ENCODE measurements at places on chromosomes 4 and X.

DNA sequence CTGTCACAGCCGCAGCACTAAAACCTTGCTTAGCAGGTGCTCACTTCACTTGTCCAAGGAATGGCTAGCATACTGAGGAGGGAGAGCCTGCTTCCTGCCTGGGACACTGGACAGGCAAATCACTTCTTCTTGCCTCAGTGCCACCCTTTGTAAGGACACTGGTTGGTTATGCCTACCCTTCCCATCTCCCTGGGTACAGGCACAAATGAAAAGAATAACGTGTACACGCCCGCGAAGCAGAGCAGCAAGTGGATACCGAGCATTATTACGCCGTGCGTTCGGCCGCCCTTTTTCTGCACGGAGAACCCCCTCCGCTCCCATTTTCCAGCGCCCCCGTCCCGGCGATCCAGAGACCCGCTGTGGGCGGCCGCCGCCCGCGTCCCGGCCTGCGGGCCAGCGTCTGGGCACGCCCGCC is 338 bp upstream of the KLHL2 start:
- no peak for DNase-seq

DNA sequence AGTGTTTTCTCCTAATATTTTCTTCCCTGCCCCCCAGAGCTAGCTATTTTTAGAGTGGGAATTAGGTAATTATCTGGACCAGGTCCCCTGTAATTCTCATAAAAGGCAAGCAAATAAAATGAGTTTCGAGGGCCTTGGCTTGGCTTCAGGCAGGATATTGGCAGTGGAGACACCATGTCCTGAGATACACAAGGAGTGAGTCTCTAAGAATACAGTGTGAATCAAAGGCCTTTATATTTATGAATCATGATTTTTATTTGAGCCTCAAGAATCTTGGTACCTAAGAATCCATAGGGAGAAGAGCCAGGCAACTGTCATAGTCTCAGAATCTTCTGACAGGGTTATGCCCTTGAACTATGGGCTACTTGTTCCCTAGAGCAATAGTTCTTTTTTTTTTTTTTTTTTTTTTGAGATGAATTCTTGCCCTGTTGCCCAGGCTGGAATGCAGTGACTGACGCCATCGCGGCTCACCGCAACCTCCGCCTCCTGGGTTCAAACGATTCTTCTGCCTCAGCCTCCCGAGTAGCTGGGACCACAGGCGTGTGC is 205.4 kb downstream of the LDB2 start:
- no peak for DNase-seq

DNA sequence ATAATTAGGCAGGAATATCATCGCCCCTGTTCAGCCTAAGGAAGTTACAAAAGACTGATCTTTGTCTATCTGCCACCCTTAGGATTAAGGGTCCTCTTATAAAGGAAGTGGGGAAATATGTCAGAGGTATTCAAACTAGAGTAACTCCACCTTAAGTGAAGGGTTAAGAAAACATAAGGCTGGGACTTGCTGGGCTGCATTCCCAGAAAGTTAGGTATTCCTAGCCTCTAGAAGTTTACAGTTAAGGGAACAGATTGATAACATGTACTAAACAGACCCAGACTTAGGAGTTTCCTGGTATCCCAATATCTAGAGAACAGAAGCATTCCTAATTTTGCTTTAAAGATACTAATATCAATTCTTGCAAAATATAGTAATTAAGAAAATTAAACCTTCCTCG is 6.0 kb downstream of the CXCL2 start:
- DNase-seq = no peak

GRCh38 chr4:186787536-186787935 is 63.9 kb upstream of the FAT1 start:
- no peak for DNase-seq

DNA sequence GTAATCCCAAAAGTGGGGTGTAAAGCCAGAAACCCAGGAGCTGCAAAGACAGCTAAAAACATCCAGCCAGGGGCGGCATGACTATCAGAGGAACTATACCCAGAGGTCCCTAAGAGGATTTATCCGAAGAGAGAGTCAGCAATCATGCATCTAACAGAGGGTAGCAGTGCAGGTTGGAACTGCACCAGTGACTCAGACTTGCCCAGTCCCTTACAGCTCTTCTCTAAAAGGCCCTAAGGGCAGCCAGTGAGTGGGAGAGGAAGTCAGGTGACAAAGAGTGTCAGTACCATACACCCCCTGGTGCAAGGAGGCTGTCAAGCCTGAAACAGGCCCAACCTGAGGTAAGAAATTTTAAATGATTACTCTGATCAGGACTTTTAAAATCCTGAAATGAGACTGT is 88.1 kb downstream of the CAMK2D start:
- no peak for DNase-seq

DNA sequence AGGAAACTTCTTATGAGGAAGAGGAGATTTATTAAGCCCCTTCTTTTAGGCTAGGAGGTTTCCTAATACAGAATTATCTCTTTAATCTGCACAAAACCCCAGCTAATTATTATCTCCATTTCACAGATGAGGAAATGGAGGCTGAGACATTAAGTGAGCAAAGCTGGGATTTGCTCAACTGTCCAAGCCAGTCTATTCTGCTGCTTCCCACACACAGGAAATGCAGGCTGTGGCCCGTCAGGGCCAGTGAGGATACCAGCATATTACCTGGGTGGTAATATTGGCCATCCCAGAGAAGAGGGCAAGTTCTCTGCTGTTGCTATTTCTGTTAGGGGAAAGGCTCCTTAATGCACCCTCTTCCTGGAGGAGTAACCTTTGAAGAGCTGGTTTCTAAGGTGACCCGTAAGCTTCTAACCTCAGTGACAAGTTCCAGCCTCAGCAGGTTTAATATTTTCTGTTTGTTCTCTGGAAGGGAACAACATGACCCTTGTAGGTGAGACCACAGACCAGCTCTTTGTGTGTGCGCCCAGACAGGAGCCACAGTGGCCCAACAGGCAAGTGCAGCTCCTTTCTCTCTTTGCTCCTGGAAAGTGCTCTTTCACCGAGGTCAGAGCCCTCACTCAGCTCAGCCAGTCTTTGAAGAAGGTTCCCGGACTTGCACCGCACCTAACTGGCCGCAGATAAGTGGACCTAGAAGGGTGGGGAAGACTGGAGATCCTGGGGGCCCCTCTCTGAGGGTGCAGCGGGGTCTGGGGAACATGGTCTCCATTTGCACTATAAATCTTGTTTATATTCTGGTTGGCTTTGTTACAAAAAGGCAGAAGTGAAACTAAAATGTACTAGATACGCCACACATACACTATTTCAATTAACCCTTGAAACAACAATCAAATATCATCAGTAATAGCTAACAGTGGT is 35.5 kb downstream of the TBC1D9 start:
- DNase-seq = peak; percentile 47

- peak; percentile 93 for DNase-seq
Measured at GRCh38 chr4:75514131-75514948, at the start of the genes RCHY1 and THAP6. RCHY1 (minus strand) TSS chr4:75514403; CDS start chr4:75514286, 117 bp downstream. THAP6 (plus strand) TSS chr4:75514473; CDS start chr4:75515453, 980 bp downstream.

DNA sequence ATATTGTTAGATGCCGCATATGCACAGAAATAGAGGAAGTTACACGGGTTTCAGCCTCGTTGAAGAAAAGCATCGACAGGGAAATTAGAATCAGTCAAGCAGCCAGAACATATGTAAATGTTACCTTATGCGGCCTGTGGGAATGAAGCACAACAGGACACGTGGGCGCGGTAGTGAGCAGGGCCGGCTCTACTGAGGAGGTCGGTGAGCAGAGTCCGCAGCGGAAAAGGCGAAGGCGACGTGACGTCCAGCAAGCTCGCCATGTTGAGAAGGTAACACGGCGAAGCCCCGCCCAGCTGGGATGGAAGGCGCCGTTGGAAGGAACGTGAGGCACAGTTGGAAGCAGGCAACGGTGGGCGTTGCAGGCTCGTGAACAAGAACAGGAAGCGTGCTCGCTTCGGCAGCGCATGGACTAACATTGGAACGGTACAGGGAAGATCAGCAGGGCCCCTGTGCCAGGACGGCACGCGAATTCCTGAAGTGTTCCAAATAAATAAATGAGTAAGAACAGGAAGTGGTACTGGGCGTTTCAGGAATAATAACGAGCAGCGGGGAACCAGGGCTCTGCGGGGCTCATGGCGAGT is 54.6 kb downstream of the MTNR1A start:
- DNase-seq = no peak

DNA sequence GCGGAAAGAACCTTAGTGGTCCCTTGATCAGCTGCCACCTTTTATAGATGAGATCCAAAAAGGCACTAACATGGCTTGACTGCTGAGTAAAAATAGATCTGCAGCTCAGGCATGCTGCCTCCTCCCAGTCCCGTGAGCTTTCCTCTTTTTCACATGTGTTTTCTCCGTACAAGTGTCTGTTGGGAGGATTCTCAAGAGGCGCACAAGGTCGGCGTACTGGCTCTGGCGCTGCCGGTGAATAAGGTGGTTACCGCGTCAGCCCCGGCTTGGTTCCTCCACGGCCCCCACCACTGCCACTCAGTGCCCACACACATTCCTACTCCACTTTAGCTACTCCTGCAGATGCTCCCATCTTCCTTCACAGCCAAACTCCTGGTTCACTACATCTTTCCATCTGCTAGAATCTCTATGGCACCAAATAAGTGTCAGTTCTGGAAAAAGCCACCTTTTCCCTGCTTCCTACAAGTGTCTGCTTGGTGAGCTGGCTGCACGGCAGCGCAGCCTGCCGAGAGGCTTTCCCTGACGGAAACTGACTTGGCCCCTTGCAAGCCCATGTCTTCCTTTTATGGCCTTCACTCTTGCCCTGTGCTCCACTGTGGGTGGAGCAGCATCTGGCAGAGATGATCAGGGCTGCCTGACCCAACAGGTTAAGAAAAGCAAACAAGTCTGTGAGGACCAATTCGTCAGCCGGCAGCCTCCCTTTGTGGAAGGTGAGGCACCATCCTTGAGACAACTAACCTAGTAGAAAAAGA is 99.8 kb downstream of the KLHL8 start:
- DNase-seq = no peak

- DNase-seq = no peak
Measured at GRCh38 chr4:24533364-24533763, 51.0 kb downstream of the DHX15 start.

DNA sequence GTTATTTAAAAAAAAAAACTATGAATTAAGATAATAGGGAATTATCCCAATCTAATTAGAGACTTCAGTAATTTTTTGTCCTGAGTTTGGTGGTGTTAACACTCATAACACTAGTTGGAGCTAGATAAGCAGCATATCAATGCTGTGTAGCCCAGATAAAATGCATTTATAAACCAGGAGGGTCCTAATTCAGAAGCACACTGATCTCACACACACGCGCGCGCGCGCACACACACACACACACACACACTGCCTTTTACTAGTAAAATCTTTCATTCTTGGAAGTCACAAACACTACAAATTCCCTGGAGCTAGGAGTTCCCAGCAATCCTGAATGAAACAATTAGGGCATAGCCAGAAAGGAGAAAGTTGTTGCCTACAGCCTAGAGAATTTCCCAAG is 3.2 kb downstream of the UNC5C start:
- DNase-seq = no peak

DNA sequence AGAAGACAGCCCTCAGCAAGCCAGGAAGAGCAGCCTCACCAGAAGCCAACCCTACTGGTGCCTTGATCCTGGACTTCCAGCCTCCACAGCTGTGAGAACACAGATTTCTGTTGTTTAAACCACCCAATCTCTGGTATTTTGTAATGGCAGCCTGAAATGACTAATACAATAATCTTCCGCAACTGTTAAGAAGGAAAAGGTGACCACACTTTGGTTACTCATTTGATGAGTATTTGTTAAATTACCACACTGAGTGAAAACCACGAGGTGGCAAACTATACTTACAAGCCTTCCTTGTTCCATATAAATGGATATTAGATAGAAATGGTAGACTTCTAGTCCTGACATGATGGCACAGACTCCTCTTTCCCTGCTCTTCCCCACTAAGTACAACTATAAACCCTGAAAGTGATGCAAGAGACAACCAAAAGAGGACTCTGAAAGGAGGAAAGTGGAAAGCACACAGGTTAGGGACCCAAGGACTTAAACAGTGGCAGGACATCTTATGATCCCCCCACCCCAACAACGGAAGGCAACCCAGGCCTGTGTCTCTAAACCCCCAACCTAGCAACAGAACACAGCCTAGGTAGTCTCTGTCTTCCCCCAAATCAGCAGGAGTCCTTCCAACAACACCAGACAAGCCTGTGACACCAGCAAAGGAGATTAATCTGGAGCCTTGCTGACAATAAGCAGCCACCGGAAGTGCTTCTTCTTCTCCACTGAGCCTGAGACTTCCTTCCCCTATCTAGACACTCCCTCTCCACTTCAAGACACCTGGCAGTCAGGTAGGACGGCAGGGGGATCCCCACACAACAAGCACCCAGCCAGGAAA is 12.3 kb downstream of the ZNF182 start:
- no peak for DNase-seq

- DNase-seq = no peak
Measured at GRCh38 chr4:103402198-103402597, 204.1 kb upstream of the CENPE start.

- no peak for DNase-seq
Measured at GRCh38 chrX:139881572-139881971, 51.3 kb downstream of the ATP11C start.

GRCh38 chr4:73816814-73817213 is 19.7 kb upstream of the CXCL6 start:
- DNase-seq = no peak

DNA sequence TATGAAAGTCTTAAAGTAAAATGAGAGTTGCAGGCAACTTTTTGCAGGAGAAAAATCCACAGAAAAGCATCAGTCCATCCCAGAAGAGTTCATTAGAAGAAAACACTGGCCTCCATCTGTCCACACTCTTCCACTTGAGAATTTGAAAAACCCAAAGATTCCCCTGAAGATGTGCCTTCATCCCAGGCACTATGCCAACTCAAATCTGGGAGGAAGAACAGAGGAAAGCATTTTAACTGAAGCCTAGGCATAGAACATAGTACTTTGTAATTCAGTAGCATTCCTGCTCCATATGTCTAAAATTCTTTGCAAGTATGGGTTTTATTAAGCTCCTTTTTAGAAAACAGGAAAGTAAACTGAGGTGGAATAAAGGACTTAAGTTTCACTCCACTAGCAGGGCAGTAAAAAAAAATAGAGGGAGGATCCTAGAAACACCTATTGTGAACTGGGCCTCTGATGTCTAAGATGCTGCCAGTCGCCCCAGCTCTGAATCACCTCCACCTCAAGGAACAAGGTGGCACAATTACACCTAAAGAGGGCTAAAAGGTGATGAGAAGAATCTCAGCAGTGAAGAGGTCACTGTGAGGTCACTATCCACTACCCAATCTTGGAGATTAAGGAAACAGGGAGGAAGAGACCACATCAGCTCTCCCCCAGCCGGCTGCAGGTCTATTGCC is 141.9 kb upstream of the FAM241A start:
- DNase-seq = no peak

GRCh38 chr4:146165221-146165620 is 10.3 kb upstream of the LSM6 start:
- DNase-seq = no peak

- DNase-seq = no peak
Measured at GRCh38 chr4:106618956-106619355, 250.4 kb upstream of the GIMD1 start.

DNA sequence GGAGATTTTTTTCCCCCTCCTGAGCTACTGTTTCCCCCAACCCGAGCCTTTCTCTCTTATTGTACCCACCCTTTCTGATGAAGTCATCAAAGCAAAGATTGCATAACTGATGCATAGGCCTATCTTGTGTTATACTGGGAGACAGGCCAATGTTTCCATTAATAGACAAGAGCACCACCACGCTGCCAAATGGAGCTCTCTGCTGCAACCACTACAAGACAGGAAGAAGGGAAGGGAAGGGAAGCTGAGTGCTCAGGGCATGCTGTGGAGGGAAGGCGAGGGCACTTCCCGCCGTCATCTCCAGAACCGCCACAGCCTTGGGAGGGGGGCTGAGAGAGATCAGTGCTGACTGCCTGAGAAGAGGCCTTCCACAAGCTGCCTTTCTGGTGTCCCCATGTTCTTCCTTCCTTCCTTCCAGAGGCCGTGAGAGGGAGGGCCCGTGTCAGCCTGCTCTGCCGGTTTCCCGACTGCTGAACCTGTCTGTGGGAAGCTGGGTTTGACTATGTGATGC is 75.0 kb downstream of the MGST2 start:
- DNase-seq = no peak
